ENCODE measurements at places on chromosomes 5 and 9. TPM values are rescaled to one million over a fixed set of nuclear protein-coding genes. Genes with fewer than 3 reads are reported as not detected.

DNA sequence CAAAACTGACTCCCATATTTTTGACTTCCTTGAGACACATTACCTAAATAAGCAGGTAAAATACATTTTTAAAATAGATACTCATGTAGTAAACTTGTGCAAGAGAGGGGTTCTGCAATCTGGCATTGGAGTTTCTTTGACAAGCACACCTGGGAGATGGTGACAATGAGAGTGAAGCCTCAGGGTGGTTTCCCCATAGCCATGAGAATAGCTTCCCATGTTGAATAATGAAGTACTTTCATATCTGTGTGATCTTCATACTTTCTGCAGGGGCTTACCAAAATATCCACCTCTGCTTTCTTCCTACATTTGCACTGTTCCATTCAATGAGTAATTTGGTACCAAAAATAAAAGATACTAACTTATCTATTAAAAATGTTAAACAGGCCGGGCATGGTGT, 44.7 kb upstream of the VCAN start:
- DNase-seq, result no peak

The ZNF618 gene
- 2.0 TPM for total RNA-seq

The DMRT2 gene
- total RNA-seq, result not detected

The CAVIN4 gene
- 66.6 TPM for total RNA-seq

Measured in Right ventricle myocardium superior (tissue), 1 donor.